ENCODE measurements at places on chromosomes 3 and 15.

- DNase-seq = no peak
Observed at GRCh38 chr15:51751697-51752683, 593 bp downstream of the TMOD2 start.

- DNase-seq = no peak
Observed at GRCh38 chr3:9911863-9912262, 5.0 kb upstream of the IL17RC start.

- DNase-seq = no peak
Observed at GRCh38 chr15:69926721-69927120, 171.0 kb downstream of the TLE3 start.

GRCh38 chr15:47603026-47603425 lies 114.3 kb upstream of the SEMA6D start:
- DNase-seq = no peak

GRCh38 chr3:11120091-11120805 lies 34.0 kb upstream of the HRH1 start:
- DNase-seq = no peak

DNA sequence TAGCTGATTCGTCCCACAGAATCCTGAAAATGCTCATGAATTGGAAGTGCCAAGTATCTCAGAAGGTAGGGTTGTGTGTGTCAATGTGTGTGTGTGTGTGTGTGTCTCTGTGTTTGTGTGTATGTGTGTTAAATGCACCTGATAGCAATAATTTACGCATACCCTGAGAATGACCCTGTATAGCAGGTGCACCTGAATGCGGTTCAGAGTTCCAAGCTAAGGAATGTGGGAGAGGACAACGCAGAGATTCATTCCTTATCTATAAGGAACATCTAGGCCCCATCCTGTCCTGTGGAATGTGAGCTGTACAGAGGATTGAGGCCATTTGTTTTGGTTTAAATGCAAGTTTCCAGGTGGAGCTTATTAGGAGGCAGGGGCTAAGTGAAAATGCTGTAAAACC lies 49.1 kb upstream of the NEDD4 start:
- no peak for DNase-seq

DNA sequence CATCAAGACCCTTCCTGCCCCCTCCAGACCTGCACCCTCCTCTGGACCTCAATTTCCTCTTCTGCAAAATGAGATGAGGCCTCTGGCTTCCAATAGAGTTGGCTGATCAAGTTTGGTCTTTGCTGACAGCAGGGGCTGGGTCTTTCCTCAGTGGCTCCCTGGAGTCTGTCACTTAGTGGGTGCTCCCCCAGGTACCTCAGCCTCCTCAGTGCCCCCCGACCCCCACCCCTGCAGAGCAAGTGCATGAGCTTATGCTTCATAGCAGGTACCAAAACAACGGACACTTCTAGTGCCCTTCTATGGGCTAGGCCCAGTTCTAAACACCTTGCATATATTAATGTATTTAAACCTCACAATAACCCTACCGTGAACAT lies 6.9 kb upstream of the PLXND1 start:
- no peak for DNase-seq

- no peak for DNase-seq
Observed at GRCh38 chr3:64837986-64838735, 150.4 kb upstream of the ADAMTS9 start.

GRCh38 chr3:5331567-5332269 lies 144.2 kb downstream of the EDEM1 start:
- DNase-seq = no peak

DNA sequence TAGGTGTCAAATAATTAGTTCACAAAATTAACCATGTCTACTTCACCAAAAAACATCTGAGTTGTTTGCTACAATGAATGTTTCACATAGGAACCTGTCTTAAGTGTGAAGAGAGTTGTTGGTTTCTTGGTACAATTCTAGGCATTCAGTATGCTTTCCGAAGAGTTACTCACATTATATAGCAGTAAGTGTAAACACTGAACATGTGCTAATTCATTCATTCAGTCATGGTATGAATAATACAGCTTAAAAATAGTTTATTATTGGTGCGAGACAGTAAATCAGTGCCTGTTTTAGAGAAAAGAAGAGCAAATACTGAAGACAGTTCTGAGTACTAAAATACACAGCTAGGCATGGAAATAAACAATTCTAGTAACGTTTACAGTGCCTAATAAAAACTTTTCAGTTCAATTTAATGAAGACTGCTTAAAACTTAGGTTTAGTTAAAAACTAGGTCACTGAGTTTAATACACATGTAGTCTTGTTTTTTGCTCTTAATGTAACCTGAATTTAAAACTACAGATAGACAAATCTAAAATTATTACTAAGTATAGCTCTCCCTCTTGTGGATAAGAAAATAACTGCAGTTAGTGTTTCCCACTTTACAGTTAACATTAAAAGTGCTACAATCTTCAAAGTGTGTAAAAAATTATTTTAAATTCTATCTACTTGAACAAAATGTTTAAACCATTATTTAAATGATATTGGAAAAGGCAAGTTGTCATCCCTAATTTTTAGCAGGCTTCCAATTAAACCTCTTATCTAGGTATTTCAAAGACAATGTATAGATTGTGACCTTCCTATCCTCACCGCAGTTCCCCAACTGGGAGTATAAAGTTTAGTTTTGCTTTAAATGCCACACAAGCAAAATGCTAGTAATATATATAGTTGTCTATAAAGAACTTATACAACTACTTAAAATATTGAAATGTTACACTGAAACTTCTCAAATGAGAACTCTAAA lies 20.1 kb upstream of the ZCWPW2 start:
- no peak for DNase-seq

GRCh38 chr3:171321559-171322360 lies 138.4 kb downstream of the TNIK start:
- no peak for DNase-seq

- no peak for DNase-seq
Observed at GRCh38 chr3:43022121-43022520, 43.0 kb downstream of the GASK1A start.

GRCh38 chr3:10164546-10165393 lies at the start of gene IRAK2:
TSS of gene IRAK2 (plus strand) at chr3:10164919. CDS start at chr3:10164955, 36 bp downstream.
- no peak for DNase-seq

GRCh38 chr3:46065294-46065705 lies 38.0 kb upstream of the XCR1 start:
- DNase-seq = peak; percentile 44

GRCh38 chr3:157275832-157276231 lies 115.9 kb upstream of the CCNL1 start:
- DNase-seq = no peak

DNA sequence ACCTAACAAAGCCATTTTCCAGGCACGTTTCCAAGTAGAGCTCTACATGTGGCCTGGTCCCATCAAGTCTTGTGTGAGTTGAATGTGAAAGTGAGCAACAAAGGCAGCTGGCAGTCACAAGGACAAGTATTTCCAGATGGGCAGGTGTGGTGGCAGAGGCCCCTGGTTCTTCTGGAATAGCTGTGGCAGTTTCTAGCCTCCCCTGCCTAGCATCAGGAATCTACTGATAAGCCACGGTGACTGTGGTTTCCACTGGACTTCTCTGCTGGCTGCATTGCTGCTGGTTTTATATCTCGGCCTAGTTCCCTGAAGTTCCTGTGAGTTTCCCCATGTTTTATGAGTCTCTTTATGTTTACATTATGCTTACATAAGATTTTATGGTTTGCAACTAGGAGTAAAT lies 117.7 kb downstream of the GOLIM4 start:
- DNase-seq = no peak

DNA sequence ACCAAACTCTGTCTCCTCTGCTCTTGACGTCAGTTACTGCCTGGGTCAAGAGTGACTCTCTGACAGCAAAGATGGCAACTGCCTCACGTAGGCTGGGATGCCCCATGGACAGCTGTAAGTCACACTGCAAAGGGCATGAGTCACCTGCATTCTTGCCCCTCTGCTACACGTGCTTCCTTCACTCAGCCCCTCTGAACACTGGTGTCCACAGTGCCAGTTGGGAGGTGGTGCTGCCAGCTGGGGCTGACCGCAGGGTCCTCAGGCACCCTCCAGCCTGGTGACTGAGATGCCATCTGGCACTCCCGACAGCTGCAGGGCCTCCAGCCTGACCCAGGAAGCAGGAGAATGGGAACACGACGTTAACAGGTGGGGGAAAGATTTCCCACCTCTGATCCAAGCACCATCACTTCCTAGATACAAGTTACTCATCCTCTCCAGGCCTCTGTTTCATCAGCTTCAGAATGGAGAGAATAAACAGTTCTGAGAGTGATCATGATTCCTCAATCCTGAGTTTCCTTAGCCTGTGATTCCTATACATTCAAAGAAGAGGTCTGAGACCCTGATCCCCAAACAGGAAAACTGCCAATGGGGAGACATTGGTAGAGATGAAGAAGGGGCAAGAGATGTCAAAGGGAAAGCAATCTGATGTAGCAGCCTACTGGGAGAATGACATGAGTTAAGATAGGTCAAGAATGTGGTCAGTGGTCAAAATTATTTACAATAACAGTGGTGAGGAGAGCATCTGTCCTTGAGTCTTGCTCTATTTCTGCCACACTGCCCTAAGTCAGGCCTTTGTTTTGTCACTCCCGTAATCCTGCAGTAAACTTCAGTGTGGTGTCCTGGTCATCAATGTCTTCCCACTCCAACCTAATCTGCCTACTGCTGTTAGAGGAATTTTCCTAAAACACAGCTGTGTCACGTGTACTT lies 86.1 kb upstream of the BCL6 start:
- DNase-seq = no peak

- no peak for DNase-seq
Observed at GRCh38 chr15:49627407-49627877, 6.6 kb downstream of the DTWD1 start.

- DNase-seq = peak; percentile 33
Observed at GRCh38 chr3:196968233-196969133, at the start of gene PIGZ. TSS of gene PIGZ (minus strand) at chr3:196968833. CDS start at chr3:196952031, 16,802 bp downstream.

DNA sequence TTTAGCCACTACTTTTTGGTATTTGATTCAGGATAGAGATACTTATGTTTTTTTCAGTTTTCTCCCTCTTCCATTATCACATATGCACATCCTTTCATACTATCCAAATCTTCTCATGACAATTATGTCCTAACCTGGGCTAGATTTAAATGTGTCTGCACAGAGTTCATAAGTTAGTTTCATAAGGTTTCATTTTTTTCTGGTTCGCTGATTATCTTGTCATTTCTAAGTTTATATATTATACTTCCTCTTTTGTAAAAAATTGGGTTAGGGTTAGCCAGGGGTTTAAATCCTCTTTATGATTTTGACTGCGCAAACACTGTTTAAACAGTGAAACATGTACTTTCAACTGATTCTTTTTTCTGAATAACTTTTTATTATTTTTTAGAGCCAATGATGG lies 148.6 kb downstream of the SST start:
- no peak for DNase-seq

DNA sequence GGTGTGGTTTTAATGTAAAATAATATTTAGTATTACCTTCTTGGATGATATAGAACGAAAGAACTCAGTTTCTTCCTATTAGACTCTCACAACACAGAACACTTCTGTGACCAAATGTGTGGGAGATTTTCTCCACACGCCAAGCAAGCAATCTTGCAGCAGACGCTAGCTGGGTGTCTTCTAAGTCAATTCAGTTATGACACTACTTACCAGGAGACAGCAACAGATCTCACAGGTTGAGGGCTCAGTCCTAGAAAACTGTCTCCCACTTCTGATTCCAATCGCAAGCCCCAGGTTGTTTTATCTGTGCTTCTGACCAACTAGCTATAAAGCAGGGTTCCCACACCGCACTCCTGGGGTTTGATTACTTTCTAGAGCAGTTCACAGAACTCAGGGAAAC lies 41.2 kb downstream of the HERC1 start:
- DNase-seq = no peak

DNA sequence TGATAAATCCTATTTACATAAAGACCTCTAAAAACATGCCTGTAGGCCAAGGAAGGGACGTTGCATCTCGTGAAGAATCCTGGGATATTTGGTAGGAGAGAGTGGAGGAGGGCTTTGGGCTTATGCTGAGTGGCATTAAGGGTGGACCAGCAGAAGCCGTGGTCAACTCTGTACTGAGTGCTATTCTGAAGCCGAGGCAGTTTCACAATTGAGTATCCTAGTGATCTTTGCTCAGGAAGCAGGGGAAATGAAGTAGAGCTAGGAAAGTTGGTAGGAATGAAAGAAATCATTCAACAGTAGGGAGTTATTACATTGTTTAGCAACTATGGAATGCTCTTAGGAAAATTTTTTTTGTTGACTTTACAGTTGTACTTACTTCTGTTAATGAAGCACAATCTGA lies 24.2 kb downstream of the MCTP2 start:
- DNase-seq = no peak

- DNase-seq = no peak
Observed at GRCh38 chr3:1197051-1197450, 104.2 kb downstream of the CNTN6 start.

DNA sequence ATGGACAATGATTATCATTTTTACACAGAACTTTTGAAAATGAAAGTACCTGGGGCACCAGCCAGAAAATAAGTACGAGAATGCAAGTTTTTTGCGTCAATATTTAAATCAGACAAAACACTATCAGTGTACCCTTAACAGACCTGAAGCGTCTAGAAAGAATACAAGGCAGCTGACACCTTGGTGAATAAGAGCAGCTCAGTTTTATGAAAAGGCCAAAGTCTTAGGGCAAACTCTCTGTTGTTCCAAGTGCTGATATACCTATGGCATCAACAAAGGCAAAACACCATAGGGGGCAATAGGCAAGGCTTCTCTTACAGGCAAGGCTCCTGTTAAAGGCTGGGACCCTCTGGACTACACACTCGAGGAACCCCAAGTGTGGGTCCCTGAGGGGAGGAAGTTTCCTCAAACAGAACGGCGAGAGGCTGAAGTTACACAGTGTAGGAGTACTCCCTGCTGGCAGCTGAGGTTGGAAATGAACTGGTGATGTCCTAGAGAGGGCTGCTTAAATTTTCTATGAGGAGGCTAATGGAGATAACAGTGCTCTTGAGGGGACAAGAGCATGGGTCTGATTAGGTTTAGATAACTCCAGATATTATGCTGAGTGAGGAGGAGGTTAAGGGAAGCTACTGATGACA lies 291.0 kb downstream of the TIGIT start:
- DNase-seq = no peak

- DNase-seq = no peak
Observed at GRCh38 chr3:107674371-107674770, 151.6 kb downstream of the BBX start.

DNA sequence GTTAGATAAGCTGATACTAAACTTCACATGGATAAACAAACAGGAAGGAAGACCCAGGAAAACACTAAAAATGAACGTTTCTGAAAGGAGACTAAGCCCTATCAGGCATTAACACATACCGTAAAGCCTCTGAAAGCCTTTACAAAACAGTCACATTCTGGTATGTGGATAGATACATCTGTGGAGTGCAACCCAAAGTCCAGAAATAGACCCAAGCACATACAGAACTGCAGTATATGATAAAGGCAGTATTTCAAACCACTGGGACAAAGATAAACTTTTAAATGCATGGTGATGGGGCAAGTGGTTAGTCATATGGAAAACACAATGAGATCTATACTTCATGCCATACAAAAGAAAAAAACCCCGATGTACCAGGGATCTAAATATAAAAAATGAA lies 26.0 kb downstream of the DCBLD2 start:
- DNase-seq = no peak

Measured in stimulated activated CD4-positive, alpha-beta T cell treated with anti-CD3 and anti-CD28 coated beads, TNF-alpha, amount 100 ng/mL, for 1 hour (primary cell).